ENCODE measurements at places on chromosomes 11 and 22.
A peak's percentile ranks its signal among the peaks of the same experiment; 100 is the strongest.

DNA sequence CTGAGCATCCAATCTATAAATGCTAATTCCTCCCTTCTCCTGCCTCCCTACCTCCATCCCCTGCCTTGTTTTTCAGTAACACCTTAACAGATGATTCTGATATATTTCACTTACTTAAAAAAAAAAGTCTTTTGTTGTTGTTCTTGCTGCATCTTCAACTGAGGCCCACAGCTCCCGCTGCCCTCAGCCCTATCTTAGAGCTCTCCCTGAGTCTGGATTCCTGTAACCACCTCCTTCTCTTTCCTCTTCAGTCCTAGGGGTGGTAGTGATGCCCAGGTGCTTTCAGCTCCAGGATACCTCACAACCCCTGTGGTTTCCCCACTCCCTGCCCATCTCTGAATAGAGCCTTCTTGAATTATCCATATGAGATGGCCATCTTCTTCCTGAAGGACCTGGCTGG, 3.7 kb upstream of the KCNE3 start:
- DNase-seq: no peak

GRCh38 chr11:124864176-124864891, 898 bp upstream of the ROBO3 start:
- peak; percentile 11 for DNase-seq

DNA sequence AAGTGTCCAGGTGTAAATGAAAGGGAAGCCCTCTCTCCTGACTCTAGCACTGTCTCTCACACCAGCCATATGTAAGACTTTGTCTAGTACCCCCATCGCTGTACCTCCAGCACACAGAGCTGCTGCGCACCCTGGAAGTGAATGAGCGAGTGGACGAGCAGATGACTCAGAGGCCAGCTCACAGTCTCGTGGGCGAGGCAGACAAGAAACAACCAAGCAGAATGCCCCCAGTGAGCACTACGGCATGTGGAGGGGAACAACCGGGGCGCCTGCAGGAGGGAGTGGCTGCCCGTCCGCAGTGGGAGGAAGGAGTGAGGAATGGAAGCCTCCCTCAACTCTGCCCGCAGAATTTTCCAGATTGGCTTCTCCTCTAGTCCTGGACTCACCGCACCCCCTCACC, 46.4 kb downstream of the MCM5 start:
- no peak for DNase-seq

- no peak for DNase-seq
Observed at GRCh38 chr11:24496736-24497725, at the start of gene LUZP2. Gene LUZP2, plus strand, starts transcription at chr11:24497053.

DNA sequence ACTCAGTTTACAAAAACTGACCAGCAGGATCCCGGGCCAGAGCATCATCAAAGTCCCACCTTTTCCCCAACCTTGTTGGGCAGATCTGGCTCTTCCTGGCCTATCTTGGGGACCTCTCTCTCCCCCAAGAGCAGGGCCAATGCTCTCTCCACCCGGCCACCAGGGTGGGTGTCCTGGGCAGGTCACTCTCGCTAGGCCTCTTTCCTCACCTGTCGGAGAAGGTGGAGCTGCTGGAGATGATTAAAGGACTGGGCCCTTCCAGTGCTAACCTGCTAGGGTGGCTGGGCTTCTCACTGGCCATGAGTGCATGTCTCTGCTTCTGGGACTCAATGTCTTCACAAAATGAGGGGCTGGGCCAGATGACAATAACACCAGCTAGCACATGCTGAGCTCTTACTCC, 2.9 kb upstream of the CAPN5 start:
- DNase-seq: no peak

- DNase-seq: no peak
Observed at GRCh38 chr11:61503135-61503770, 5.3 kb upstream of the LRRC10B start.

- DNase-seq: no peak
Observed at GRCh38 chr22:32413719-32414118, 1.7 kb upstream of the RTCB start.

- no peak for DNase-seq
Observed at GRCh38 chr11:68890490-68891231, 13.0 kb downstream of the MRPL21 start.

DNA sequence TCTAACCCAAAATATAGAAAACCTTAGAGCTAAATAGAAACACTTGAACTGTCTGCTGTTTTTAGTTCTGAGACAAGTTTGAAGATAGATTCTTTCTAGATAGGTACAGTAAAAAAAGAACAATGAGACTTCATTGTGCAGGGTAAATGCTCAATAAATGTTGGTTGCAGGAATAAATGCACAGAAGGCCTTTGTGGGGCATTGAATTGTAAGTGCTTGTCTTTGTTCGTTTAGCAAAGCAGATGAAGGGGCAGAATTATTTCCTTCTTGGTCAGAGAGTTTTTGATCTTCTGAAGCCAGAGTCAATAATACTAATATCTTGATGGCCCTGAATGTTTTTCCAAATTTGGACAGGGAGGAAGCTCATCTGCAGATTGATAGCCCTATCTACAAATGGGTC, 340.4 kb downstream of the OPCML start:
- DNase-seq: no peak

- DNase-seq: no peak
Observed at GRCh38 chr22:27850000-27850521, 48.5 kb upstream of the MN1 start.

DNA sequence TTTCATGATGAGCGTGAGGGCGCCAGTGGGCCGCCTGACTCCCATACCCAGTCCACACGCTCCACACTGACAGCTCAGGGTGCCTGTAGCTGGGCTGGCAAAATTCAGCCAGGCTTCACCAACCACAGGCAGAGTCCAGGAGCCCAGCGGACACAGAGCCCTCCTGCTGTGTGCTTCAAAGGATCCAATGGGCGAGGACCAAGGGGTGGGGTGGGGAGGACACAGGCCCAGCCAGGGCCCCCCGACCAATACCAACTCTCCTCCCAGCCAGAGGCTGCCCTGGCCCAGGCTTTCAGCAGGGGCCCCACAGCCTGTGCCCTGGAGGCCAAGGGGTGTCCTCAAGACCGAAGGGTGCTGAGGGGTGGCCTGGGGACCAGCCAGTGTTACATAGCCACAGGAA, 336.1 kb downstream of the CTTN start:
- DNase-seq: no peak

DNA sequence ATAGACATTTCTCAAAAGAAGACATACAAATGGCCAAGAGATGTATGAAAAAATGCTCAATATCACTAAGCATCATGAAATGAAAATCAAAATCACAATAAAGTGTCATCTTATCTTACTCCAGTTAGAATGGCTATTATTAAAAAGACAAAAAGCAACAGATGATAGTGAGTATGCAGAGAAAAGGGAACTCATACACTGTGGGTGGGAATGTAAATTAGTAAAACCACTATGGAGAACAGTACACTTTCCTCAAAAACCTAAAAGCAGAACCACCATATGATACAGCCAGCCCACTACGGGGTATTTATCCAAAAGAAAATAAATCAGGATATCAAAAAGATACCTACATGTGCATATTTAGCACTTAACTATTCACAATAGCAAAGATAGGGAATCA, 700.0 kb upstream of the ANO5 start:
- no peak for DNase-seq

DNA sequence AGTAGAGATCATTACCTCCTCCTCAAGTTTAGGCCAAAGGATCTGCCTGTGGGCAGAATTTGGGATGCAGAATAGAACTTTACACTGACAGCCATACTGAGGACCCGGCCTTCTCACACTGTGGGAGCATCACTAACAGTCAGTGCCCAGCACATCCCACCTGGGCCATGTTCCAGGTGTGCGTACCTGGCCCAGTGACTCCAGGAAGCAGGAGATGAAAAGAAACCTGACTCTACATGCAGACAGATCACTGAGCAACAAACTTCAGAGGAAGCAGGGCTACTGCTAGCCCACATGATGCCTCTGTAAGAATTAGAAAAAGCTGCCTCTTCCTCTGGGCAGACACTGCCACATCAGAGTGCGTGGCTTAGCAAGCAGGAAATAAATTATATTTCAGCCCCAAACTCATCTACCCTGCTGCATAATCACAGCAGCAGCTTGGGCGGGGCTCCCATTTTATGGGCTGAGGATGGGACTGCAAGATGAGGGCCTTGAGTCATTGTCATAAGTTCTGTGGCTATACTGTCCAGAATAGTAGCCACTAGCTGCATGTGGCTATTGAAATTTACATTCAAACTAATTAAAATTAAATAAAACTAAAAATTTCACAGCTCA, 6.0 kb upstream of the LMO2 start:
- no peak for DNase-seq

DNA sequence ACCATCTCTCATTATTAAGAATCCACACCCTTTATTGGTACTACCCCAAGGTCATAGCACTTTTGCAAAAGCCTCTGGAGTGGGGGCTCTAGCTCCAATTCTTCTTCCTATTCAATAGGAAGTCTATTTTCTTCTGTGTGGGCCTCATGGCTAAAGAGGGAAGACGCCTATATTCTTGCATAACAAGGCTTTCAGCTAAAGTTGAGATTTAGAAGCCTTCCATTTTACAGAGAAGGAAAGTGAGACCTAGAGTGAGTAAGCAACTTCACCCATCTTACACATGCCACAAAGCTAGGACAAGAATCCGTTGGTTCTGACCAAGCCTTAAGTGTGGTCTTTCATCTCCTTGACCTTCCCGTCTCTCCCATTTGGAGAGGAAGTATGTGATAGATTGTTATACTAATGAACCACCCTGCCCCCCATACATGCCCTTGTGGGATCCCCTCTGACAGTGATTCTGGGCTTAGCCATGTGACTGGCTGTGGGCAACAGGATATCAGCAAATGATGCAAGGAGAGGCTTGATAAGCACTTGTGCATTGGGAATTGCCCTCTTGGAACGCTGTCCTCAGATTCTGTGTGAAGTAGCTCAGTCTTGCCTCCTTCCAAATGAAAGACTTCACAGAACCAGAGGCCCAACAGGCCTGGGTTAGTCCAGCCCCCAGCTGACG, 12.3 kb downstream of the BACE1 start:
- no peak for DNase-seq

- no peak for DNase-seq
Observed at GRCh38 chr11:107184986-107185385, 166.7 kb upstream of the GUCY1A2 start.

DNA sequence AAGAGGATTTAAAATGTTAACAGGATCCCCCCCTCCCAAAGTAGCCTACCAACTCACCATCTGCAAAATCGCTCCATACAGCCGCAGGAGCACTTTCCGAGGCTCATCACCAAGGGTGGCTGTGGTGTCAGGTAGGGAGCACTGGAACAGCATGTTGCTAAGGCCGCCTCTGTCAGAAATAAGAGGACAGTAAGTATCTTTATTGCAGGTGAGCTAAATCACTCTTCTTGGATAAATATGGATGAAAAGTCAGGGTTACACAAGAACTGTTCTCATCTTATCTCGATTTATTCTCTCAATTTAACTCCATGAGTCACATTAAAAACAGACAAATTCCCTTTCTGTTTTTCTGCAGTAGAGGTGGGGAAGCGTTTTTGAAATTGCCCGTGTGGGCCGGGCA, 24.2 kb downstream of the CHKA start:
- no peak for DNase-seq

- peak; percentile 66 for DNase-seq
Observed at GRCh38 chr11:47373876-47374719, 4.2 kb downstream of the SPI1 start.

GRCh38 chr22:17767233-17768065, 6.8 kb downstream of the BID start:
- no peak for DNase-seq

DNA sequence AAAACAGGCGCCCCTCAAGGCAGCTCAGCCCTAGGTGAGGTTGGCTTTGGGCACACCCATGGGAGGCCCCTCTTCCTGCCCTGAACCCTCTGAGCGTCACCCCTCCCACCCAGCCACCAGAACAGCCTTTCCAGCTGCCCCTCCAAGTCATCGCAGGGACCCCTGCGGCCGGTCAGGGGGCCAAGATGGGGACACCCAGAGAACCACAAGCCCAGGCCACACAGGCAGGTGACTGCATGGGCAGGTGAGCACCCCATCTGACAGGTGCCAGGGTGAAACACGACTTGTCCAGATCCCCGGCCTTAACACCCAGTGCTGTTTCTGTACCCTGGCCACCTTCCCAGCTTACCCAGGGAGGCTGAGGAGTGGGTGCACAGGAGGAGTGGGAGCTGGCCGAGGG, 24.6 kb upstream of the GRAMD4 start:
- DNase-seq: no peak

GRCh38 chr22:50269970-50270665, at the start of gene MAPK11:
Gene MAPK11, minus strand, starts transcription at chr22:50270380. Its CDS starts 88 bp downstream, at chr22:50270292.
- no peak for DNase-seq

GRCh38 chr11:111719379-111719778, 46.8 kb downstream of the PPP2R1B start:
- no peak for DNase-seq

- no peak for DNase-seq
Observed at GRCh38 chr11:62925308-62925707, 4.1 kb upstream of the CHRM1 start.

- no peak for DNase-seq
Observed at GRCh38 chr11:94511932-94512781, at the start of gene C11orf97. Gene C11orf97, plus strand, starts transcription at chr11:94512461. Its CDS starts 68 bp downstream, at chr11:94512529.

DNA sequence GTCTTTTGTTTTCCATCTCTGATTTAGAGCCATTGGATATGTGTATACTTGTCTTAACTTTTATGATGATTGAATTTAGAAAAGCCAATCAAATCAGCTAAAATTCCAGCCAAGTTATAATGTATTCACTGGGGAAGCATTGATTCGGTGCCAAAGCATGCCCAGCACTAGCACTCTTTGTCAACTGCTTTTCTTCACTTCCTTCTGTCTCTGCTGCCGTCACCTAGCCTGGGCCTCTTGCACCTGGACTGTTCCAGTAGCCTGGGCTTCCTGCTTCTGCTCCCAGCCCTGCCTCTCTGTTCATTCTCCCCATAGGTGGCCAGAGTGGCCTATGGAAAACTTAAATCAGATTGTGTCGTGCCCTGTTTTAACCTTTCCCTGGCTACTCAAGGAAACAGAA, 80.7 kb downstream of the NAV2 start:
- DNase-seq: no peak

GRCh38 chr22:33896575-33897447, 23.5 kb downstream of the LARGE1 start:
- no peak for DNase-seq

- no peak for DNase-seq
Observed at GRCh38 chr11:11618973-11619435, 2.8 kb downstream of the GALNT18 start.

DNA sequence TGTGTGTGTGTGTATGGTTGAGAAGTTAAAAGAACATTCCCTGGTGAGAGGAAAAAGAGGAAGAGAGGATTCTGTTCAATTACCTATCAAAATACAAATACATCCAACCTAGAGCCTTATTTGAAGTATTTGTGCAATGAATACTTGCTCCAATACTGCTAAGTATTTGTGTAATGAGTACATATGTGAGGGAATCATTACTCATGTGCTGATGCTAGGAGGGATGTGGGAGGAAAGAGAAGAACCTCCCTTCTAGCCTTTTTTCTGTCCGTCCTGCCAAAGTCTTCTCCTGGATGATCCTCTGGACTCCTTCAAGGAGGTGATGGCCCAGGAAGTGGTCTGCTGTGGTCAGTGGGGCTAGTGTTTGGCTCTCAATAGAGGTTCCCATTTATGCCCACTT, 36.0 kb upstream of the ACCSL start:
- no peak for DNase-seq

- no peak for DNase-seq
Observed at GRCh38 chr11:97972731-97973130, 1048.0 kb upstream of the CNTN5 start.

- no peak for DNase-seq
Observed at GRCh38 chr22:22167791-22168189, 76.8 kb upstream of the VPREB1 start.
